ENCODE measurements at places on chromosomes 3 and 15. TPM values are rescaled to one million over a fixed set of nuclear protein-coding genes. Genes with fewer than 3 reads are reported as not detected.
A peak's percentile ranks its signal among the peaks of the same experiment; 100 is the strongest.

THRB gene
- total RNA-seq: 8.0 TPM

GRCh38 chr15:52050416-52050815 lies 31.4 kb downstream of the MAPK6 start:
- H3K4me3 ChIP-seq: no peak overlapping the region
- H3K36me3 ChIP-seq: peaks cover 29% of the 10 kb centered on the region
- H3K27ac ChIP-seq: no peak overlapping the region
- no peak for DNase-seq
- no peaks in the 10 kb centered on the region for H3K27me3 ChIP-seq

DNA sequence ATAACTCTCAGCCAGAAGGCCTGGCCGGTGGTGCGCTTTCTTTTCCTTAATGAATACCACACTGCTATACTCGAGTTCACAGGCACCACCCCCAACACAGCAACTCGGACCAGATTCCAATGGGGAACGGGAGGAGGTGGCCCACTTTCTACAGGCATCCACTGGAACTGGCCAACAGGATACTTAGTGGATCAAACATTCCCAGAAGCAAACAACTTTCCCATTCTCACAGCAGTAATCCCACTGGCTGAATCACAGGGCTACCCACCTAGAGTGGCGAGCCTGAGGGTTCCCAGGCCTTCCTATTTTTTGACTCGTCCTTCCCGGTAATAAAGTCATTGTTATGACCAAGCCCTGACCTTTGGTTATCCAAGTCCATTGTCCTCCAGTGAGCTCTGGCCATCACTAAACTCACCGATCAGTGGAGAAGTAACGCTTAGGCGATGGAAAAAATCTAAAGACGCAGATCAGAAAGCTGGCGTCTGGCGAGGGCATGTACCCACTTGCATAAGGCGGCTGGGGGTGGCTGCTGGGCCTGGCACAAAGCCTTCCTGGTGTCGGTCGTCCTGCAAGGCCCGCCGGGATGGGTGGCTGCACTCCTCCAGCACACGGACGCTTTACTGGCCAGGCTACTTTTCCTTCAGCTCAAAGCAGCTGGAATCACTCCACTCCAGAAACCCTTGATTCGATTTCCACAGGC lies 1.2 kb downstream of the EOGT start:
- peaks cover 50% of the 10 kb centered on the region for H3K4me1 ChIP-seq
- no peaks in the 10 kb centered on the region for H3K36me3 ChIP-seq
- H3K27me3 ChIP-seq: peaks cover 5% of the 10 kb centered on the region
- peak; percentile 67 for DNase-seq

GRCh38 chr15:69289342-69290146 lies 9.2 kb upstream of the PAQR5 start:
- H3K4me3 ChIP-seq: no peak overlapping the region
- no peak for DNase-seq
- H3K36me3 ChIP-seq: no peaks in the 10 kb centered on the region
- no peaks in the 10 kb centered on the region for H3K27me3 ChIP-seq
- peaks cover 7% of the 10 kb centered on the region for H3K4me1 ChIP-seq

Measured in GM23338 (cell line).